Peyer's patch (tissue), 4 donors: ENCODE measurements at places on chromosomes 7 and 10.
A peak's percentile ranks its signal among the peaks of the same experiment; 100 is the strongest.

- no peak for DNase-seq
Observed at GRCh38 chr7:117012696-117013095, 59.4 kb downstream of the ST7 start.

GRCh38 chr10:78913219-78914059 lies 155.3 kb upstream of the ZMIZ1 start:
- DNase-seq, result peak; percentile 28

DNA sequence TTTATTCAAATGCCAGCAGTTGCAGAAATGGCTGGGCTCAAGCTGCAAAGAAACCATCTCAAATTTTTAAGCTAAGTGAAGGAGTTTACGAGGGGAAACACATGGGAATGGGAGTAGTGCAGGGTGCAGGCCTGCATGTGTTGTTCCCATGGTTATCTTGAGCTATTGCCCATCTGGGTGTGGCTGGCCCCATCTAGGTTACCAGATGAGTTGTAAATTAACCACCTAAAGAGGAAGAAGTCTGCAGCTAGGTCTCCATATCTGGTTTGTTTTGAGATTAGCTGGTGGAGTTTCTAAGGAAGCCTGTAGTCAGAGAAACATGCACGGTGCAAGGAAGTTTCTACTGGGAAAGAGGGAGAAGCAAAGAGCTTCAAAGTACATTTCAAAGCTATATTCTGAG lies 23.3 kb upstream of the STEAP2 start:
- DNase-seq, result no peak

DNA sequence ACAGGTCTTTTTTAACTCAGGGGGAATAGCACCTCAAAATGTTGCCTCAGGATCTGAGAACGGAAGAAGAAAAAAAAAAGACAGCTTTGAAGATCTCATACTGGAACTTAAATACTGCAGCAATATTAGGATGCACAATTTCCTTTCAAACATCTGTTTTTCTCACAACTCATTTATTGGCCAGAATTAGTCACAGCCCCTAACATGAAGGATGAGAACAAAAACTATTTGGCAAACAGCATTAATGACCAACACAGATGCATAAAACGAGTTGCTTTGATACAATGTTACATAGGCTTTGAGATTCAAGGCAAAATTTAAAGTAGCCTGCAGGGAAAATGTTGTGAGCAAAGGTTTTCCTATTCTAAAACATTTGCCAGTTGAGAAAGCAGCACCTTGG lies 36.5 kb downstream of the JMJD1C start:
- DNase-seq, result no peak

DNA sequence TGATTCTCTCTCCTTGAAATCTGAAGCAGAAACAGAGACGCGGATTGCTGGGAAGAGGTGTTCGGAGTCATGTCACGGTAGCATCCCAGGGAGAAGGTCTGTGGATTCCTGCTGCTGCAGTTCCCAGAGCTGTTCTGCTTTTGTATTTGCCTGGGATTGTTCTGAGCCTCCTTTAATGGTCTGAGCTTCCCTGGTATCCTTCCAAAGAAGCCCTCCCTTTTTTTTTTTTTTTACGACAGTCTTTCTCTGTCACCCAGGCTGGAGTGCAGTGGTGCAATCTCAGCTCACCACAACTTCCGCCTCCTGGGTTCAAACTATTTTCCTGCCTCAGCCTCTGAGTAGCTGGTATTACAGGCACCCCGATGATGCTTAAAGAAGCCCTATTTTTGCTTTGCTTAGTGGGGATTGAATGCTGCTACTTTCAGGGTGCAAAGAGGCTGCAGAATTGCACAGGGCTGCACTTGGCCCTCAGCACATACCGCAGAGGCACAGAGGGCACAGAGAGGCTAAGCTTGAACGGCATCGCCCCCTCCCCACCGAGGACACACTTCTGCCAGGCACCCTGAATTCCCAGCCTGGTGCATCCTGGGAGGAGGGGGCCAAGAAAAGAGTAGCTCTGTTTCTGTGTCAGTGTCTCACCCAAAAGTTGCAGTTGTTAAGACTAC lies 208.6 kb upstream of the GALNT17 start:
- peak; percentile 33 for DNase-seq

DNA sequence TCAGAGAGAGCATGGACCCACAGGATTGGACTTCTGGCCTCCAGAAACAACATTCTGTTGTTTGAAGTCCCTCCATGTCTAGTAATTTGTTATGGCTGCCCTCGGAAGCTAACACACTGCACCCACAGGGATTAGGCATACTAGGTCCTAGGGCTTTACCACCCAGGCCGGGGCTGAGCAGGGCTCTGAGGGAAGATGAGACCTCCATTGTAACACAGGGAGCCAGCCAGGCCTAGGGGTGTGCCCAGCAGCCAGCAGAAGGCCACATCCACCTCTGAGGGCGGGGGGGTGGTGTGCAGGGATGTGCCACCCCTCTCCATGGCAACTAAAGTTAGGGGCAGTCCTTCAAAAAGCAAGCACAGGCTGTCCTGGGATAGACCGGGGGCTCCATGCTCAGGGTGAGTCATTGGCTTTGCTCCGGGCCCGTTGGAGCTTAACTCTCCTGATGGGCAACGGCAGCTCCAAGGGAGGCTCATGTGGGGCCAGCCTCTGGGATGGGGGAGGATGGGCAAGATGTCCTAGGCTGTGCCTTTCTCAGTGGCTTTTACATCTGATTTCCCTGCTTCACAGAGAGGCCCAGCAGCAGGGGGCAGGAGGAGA lies 96.6 kb upstream of the GPR26 start:
- DNase-seq, result no peak

DNA sequence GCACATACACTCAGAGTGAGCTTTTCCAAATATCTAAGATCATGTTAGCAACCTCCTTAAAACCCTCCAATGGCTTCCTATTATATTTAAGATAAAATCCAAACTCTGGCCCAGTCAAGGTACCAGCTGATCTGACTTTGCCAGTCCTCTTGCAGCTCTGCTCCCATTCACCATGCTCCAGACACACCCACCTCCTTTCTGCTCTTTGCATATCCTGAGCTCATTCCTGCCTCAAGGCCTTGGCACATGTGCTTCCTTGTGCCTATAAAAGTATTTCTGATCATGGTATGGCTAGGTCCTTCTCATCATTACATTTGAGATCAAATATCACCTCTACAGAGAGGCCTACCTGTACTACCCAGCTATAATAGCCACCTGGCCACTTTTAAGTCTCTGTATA lies 27.5 kb downstream of the XPNPEP1 start:
- no peak for DNase-seq

DNA sequence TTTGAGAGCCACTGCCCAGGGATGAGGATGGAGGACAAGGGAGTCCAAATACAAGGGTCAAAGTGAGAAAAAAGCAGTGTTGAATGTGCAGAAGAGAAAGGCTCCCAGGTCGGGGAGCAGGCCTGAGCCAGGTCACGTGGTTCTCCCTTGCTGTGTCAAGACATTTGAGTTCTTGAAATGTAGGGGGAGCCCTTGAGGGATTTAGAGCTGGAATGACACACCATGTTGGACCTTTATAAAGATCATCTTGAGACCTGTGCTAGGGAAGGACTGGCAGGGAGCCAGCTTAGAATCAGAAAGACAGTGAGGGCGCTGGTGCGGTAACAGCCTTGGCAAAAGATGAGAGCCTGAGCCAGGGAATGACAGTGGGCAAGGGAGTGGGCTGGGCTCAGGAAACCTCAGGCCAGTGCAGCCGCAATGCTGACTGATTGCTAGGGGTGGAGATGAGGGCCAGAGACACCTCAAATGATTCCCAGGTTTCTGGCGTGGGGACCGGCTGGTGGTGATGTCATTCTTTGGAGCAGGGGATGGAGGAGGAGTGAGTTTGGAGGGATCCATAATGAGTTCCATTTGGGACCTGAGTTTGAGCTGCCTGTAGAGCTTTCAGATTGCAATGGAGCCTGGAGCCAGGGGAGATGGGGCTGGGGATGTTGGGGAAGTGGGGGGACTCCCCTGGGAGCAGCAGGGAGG lies 120.1 kb downstream of the PTPN20 start:
- no peak for DNase-seq

DNA sequence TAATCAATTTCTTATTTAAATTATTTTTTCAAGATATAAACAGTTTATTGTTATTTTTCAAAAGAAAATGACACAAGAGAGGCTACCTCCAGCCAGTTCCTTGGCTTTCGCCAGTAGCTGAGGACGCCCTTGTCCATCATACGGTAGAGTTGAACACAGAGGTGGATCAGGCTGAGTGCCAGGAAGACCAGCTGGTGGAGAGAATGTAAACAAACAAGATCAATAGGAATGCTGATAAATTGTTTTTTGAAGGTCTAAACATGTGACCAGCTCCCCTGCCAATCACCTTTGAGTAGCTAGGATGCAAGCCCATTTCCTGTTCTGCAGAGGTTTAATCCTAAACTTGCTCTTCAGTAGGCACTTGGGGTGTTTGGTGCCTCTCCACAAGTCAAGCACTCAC lies 138.9 kb downstream of the PKD1L1 start:
- no peak for DNase-seq

GRCh38 chr10:129048513-129048912 lies 418.5 kb upstream of the MGMT start:
- no peak for DNase-seq

- DNase-seq, result no peak
Observed at GRCh38 chr10:124123156-124123555, 29.8 kb upstream of the CHST15 start.

DNA sequence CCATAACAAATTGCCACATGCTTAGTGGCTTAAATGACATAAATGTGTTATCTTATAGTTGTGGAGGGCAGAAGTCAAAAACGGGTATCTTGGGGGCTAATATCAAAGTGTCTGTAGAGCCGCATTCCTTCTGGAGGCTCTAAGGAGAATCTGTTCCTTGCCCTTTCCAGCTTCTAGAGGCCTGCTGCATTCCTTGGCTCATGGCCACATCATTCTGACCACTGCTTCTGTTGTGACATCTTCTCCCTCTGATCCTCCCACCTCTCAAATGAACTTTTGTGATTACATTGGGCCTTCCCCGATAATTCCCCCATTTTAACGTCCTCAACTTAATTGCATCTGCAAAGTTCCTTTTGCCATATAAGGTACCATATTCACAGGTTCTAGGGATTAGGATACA lies 76.1 kb downstream of the CYP26A1 start:
- DNase-seq, result no peak

GRCh38 chr7:20513897-20514296 lies 101.6 kb upstream of the ABCB5 start:
- DNase-seq, result no peak

DNA sequence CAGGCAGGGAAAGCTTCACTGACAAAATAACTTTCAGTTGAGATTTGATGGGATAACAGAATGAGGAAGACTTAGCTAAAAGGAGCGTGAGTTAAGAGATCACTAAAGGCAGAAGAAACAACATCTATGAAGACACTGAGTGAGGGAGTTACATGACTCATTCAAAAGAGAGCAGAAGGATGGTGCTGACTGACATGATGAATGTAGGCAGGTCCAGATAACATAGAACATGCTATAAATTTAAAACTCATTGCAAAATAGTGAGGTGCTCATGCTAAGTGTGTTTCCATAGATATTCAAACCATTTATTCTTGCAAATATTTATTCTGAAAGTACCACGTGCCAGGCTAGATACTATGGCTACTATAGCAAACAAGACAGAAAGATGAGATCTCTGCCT lies 116.4 kb upstream of the DGKB start:
- DNase-seq, result no peak

GRCh38 chr7:124856299-124856888 lies 73.2 kb downstream of the POT1 start:
- no peak for DNase-seq

DNA sequence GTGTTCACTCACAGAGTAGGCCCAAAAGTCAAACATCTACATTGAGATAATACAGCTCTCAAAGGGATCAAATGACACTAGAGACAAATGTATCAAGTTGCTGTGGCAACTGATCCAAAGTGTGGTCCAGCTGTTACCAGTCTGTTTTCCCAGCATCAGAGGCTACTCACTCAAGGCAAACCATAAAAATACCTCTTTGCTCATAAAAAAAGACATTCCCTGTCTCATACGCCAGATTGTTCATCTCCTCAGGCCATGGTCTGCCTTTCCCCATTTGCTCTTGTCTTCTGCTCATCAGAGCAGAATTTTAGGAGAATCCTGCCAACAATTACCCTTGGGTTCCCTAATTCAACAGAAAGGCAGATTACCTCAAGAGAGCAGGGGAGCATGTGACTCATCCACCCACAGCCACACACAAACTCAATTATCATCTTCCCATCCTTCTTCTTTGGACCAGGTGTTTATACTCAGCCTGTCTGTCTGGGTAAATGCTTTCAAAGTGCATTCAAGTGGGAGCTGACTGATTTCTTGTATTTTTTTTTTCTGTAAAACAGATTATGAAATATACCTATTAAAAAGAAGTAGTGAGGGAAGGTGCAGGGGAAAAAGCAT lies 226.5 kb upstream of the HPS1 start:
- DNase-seq, result no peak

DNA sequence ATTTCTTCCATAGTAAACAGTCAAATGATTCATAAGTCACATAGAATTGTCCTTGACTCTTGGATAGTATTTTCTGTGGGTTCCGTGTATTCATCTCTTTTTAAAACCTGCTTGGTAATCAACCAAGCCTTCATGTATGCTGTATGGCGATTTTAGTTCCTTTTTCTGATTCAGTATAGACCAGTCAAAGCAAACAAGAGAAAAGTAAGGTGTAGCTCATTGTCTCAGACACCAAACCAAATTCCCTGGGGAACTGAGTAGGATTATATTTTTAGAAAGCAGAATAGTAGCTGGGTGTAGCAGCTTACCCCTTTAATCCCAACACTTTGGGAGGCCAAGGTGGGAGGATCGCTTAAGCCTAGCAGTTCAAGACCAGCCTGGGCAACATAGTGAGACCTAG lies 240.5 kb downstream of the BBS9 start:
- no peak for DNase-seq

DNA sequence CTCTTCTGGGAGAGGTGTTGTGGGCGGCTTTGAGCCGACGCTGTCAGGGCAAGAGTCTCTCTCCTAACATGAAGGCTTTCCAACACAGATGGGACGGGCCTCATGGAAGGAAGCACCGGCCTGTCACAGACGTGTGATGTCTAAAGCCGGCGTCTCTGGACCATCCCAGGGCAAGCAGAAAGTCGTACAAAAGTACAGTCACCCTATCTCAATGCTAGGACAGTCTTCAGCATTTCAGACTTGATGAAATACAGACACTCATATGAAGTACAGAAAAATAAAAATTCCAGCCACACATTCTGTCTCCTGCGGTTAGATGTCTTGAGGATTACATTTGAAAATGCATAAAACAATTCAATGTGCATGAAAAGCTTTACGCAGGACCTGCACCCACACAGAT lies 30.6 kb downstream of the CYP2W1 start:
- DNase-seq, result no peak

DNA sequence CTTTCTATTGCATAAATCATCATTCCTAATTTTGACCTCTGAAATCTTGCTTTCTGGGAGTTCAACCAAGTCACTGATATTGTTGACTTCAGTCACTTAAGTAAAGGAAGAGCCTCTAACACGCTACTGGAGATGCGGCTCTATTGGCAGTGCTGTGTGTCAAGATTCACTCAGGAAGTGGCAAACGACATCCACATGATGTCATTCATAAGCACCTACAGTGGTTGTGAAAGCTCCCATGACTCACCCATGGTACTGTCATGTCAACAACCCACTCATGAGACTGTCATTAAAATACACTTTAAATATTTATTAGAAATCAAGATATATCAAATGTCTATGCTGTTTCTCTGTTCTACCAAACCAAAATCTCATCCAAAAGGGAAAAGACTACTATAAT lies 52.5 kb upstream of the LHFPL3 start:
- DNase-seq, result no peak

- no peak for DNase-seq
Observed at GRCh38 chr10:55398497-55398882, 597.5 kb upstream of the PCDH15 start.
